ENCODE measurements at places on chromosomes 12 and 14.

GRCh38 chr12:91663310-91663709 is 480.7 kb upstream of the DCN start:
- DNase-seq, result no peak

DNA sequence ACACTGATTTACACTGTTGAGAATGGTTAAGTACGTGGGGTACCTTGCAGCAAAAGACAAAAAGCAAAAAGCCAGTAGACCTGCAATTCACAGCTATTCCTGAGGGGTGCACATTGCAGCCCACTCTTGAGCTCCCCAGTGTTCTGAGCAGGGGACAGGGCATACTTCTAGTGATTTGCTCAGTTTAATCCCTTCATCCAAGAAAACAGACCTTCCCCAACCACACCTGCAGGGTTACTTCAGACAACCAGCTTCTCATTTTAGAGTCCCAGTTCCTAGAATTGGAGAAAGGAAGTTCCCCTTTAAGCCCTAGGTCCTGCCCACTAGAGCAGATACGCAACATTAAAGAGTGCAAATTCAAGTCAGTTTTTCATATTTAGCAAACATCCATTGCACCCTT is 3.6 kb upstream of the WSB2 start:
- no peak for DNase-seq

GRCh38 chr14:72443256-72443655 is 450.6 kb downstream of the DPF3 start:
- no peak for DNase-seq

DNA sequence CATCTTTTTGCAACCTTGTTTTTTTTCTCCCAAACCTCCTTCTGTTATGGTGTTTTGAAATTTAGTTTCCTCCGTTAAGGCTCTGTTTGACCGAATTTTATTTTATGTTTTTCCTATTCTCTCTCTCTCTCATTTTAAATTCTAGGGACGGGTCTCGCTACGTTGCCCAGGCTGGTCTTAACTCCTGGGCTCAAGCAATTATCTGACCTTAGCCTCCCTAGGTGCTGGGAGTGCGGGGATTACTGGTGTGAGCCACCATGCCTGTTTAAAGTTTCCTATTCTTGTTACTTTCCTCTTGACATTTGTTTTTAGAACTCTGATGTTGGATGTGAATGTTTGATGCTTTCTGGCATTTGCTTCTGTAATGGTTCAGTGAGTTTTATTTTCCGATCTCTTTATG is 1.0 kb downstream of the ZC3H14 start:
- no peak for DNase-seq

DNA sequence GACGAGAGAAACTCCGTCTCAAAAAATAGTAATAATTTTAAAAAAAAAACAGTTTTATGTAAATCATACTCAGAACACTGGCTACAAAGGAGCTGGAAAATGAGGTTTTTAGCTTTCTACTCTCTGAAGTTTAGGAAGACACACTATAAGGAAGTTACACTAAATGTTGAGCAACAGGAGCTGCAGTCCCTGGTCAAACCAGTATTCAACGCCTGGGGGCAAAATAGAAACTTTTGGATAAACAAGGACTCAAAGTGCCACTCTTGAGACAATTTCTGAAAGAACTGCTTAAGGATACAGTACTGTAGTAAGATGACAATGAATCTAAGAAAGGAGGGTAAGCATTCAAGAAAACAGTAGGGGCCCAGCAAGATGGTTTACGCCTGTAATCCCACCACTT is 29.3 kb downstream of the ACTR6 start:
- no peak for DNase-seq

DNA sequence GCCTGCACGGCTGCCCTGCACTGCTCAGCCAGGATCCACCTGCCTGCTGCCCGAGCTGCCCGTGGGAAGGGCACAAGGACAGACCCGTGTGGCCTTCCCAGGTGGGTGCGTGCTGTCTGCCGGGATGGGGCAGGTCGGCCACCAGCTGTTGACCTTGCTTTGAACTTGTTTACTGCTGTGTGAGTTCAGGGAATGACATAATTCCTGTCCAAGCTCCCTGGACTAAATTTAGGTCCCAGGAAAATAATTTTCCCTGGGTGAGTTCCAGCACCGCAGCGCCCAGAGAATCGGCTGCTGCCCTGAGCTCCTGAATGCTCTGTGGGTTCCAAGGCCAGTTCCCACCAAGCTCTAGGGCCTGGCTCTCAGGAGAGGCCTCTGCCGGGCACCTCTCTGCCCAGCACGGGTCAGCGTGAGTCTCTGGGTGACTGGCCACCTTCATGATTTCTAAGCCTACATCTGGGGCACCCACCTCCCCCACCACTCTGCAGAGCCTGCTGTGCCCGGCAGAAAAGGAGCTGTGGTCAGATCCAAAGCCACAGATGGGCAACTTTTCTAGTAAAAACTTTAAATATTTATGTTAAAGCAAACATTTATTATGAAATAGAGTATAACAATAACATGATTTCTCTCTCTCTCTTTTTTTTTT is 27.2 kb upstream of the MLXIP start:
- no peak for DNase-seq

DNA sequence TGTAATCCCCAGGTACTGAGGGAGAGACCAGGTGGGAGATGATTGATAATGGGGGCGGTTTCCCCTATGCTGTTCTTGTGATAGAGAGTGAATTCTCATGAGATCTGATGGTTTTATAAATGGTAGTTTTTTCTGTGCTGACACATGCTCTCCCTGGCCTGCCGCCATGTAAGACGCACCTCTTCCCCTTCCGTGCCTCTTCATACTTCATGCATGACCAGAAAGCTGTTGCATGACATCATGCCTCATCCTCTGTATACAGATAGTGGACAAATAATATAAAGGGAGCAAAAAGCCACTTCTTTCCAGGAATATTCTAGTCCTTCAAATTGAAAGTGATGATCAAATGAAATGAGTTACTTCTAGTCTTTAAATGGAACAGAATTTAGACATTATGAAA is 47.3 kb upstream of the LRIG3 start:
- DNase-seq, result no peak

DNA sequence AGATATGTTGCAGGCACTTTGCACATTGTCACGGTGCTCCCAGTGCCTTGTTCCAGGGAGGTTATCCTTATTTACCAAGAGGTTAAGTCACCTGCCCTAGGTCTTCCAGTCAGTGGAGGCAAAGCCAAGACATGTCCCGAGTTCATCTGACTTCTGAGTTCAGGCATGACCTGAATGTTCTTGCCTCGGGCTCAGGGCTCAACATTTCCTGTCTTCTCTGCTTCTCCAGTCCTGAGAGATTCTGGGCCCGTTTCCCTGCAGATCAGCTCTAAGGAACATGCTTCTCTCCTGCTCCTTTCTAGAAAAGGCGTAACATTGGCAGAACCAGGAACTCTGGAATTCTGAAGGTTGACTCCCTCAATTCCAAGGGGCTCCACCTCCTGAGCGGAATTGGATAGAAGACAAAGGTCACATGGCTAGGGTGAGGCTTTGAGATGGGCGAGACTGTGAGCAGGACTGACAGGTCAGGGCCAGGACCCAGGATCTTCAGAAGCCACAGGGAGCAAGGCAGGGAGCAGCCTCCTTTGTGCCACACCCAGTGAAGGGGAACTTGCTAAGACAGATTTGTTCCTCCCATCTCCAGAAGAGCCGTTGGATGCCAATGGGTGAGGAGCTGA is 19.9 kb downstream of the BDKRB2 start:
- no peak for DNase-seq

- DNase-seq, result no peak
These were observed 47.6 kb downstream of the TMEM132C start for GRCh38 chr12:128314611-128315010.

- no peak for DNase-seq
These were observed 75.4 kb downstream of the IFT81 start for GRCh38 chr12:110199339-110200123.

GRCh38 chr14:100590726-100591452 is 3.7 kb upstream of the BEGAIN start:
- no peak for DNase-seq

Data from AG04449 (cell line).